IMR-90 (cell line): ENCODE measurements at places on chromosomes 3 and 15. TPM values are rescaled to one million over a fixed set of nuclear protein-coding genes. Genes with fewer than 3 reads are reported as not detected.

DNA sequence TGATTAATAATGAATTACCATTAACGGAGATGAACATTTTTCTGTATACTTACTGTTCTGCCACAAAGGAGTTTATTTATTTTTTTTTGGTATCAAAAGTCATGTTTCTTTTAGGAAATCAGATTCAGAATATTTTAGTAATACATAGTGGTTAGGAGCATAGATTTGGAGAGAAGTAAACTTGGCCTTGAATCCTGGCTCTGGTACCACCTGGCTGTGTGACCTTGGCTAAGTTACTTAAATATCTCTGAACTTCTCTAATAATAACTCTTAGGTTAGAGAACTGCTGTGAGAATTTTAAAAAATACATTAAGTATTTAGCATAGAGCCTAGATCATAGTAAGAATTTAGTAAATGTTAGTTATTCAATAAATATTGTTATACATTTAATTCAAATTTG lies 309.1 kb downstream of the RBMS3 start:
- DNase-seq, result no peak

GRCh38 chr3:3664935-3665334 lies 134.3 kb upstream of the LRRN1 start:
- DNase-seq, result peak; percentile 8

- DNase-seq, result no peak
Measured at GRCh38 chr3:73513260-73513659, 111.5 kb downstream of the PDZRN3 start.

- DNase-seq, result no peak
Measured at GRCh38 chr3:129739634-129740033, 133.2 kb upstream of the PLXND1 start.

DNA sequence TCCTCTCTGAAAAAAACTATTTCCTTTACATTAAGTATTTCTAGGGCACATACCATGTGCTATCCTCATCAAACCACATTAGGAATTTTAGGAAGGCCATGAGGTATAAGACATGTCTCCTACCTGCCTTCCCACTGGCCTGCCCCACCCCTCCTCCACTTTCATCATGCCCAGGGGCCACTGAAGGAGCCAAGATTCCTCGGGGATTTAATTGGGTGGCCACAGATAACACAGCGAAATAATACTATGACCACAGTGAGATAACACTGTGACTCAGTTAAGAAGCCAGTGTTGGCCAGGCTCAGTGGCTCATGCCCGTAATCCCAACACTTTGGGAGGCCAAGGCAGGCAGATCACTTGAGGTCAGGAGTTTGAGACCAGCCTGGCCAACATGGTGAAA lies 9.8 kb upstream of the BMF start:
- no peak for DNase-seq

GRCh38 chr3:118960876-118961450 lies 73.7 kb downstream of the IGSF11 start:
- DNase-seq, result no peak

GRCh38 chr3:48435774-48436476 lies 4.0 kb downstream of the CCDC51 start:
- DNase-seq, result peak; percentile 79

DNA sequence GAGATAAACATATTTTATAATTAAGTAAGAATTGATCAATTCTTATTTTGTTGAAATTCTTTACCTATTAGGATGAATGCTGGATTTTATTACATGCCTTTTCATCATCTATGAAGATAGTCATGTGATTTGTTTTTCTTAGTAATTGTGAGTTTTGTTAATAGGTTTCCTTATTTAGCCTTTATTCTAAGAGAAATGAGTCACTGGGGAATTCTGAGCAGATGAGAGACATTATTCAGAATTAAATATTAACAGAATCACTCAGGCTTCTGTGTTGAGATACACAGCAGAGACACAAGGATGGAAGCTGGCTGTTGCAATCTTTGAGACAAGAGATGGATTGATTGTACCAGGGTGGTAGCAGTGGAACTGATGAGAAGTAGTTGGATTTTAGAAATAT lies 7.4 kb upstream of the ANO10 start:
- DNase-seq, result peak; percentile 76

DNA sequence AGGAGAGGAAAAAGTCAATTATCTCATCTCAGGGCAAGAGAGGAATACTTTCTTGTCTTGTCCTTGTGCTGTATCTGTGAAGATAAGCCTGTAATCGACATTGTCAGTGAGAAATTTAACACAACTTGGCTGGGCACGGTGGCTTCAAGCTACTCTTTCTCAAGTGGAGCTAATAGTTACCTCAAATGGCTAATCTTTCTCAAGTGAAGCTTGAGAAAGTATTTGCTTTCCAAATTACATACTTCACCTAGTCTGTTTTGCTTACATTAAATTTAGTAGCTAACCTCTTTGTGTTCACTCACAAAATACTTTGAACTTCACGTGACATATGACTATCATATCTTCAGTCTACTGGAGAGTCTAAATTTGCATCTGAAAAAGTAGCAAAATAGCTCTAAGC lies 48.3 kb upstream of the B3GALNT1 start:
- DNase-seq, result no peak

DNA sequence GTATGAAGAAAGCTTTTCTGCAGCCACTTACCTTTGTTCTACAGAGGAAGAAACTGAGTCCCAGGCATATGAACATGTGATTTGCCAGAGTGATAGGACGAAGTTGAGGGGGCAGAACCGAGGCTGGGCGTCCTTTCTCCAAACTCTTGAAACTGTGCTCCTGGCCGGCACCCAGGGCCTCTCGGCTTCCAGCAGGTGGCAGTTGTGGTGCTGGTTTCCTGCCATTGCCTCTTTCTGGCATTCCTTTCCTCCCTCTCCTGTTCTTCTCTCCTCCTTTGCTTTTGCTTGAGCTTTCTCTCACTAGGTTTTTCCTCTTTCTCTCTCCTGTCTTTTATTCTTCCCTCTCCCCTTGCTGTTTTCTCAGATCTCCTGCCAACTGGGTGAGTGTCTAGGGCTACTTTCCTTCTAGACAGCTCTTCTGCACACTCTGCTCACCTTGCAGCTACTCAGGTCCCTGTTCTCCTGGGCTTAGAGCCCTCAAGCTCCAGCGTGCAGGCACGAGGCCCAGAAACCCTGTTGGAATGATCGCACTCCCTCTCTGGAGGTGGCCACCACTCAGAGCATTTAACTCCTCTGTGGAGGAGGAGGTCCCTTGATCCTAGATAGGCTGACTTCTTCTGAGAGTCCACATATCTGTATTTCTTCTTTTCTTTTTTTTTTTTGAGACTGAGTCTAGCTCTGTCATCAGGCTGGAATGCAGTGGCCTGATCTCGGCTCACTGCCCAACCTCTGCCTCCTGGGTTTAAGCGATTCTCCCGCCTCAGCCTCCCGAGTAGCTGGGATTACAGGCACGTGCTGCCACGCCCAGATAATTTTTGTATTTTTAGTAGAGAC lies 26.2 kb downstream of the TRAK1 start:
- peak; percentile 75 for DNase-seq

GRCh38 chr3:58948018-58948417 lies 101.8 kb downstream of the CFAP20DC start:
- DNase-seq, result no peak

- no peak for DNase-seq
Measured at GRCh38 chr15:100710744-100711515, 108.5 kb downstream of the ASB7 start.

Gene FAM107A
- polyA plus RNA-seq, result not detected in 2 replicates

Gene COL6A5
- not detected in 2 replicates for polyA plus RNA-seq

Gene CPLX3
- not detected in 2 replicates for polyA plus RNA-seq

Gene MFGE8
- polyA plus RNA-seq, result 1,813 and 1,912 TPM in 2 replicates

Gene GP9
- not detected in 2 replicates for polyA plus RNA-seq

Gene KBTBD8
- polyA plus RNA-seq, result 1.5 and 1.8 TPM in 2 replicates

Gene STRC
- 0.20 TPM in 1 of 2 replicates, not detected in the other for polyA plus RNA-seq

Gene ABHD10
- polyA plus RNA-seq, result 17.7 and 24.7 TPM in 2 replicates

Gene NECTIN3
- 31.4 and 34.7 TPM in 2 replicates for polyA plus RNA-seq
